ENCODE measurements at places on chromosomes 12 and 14. TPM values are rescaled to one million over a fixed set of nuclear protein-coding genes. Genes with fewer than 3 reads are reported as not detected.
A peak's percentile ranks its signal among the peaks of the same experiment; 100 is the strongest.

SPIC gene
- total RNA-seq: not detected

DNA sequence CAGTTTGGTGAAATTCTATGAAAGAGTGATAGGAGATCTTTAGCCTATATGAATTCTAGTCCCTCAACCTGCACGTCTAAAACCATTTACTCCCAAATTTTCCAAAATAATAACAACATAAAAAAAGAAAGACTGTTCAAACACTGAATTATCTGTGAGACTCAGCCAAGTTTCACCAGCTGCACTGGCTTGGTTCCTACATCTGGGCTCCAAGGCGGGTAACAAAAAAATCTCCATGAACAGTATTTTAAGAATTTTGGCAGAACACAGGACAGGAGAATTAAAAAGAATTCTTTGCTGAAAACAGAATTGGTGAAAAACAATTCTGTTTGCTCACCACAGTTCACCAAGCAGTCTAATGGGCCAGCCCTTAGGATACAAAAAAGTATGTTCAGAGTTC, 536.8 kb upstream of the ATP2B1 start:
- no peak for DNase-seq

GRCh38 chr14:50599700-50600444, 39.9 kb downstream of the ATL1 start:
- peak; percentile 41 for DNase-seq

FBXO21 gene
- total RNA-seq: 42.0 TPM

GRCh38 chr14:68468437-68469207, 324.2 kb downstream of the ZFP36L1 start:
- DNase-seq: no peak

DNA sequence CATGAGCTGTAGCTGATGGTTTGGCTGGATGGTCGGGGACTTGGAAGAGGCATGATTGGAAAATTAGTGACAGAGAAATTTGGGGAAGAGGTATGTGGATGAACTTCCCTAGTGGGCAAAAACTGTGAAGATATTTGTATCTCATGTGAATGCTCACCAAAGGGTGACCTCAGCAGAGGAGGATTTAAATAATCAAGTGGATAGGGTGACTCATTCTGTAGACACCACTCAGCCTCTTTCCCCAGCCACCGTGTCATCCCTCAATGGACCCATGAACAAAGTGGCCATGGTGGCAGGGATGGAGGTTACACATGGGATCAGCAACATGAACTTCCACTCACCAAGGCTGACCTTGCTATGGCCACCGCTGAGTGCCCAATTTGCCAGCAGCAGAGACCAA, 60.8 kb upstream of the KRAS start:
- DNase-seq: no peak

DNA sequence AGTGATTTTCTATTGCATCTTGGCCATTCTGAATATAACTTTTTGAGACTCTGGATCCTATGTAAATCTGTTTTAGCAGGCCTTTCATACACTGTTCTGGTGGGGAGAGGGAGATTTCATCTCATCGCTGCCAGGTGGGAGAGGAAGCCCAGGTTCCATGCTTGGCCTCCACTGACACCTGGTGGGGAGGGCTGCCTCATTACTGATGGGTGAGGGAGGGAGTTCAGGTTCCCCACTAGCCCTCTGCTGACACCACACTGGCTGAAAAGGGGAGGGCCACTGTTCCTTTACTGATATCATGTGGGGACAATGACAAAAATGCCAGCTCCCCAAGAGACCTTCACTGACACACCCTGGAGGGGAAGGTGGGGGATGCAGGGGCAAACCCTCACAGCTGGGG, 2.4 kb upstream of the GALNT8 start:
- no peak for DNase-seq

DNA sequence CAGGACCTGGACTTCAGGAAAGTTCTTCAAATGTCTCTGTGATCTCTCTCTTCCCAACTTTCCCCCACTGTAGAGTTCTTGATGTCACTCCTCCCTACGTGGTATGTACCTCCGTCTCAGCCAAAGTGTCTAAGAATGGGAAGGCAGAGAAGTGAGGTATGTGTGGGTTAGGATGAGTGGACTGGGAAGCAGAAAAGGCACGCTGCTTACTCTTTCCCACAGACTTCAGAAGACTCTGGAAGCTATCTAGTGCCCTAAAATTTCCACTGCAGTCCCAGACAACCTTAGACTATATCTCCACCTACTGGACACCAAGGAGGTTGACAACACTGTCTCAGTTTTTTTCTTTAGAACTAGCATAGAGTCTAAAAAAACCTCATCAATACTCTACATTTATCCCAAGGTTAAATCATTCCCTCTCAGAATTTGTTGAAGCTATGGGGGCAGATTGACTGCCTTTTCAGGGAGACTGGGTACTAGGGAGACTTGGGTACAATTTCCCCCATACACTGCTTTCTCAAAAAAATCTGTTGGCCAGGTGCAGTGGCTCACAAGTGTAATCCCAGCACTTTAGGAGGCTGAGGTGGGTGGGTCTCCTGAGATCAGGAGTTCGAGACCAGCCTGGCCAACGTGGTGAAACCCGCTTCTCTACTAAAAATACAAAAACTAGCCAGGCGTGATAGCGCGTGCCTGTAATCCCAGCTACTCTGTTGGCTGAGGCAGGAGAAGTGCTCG, 20.6 kb upstream of the ITGA5 start:
- DNase-seq: no peak

MYF6 gene
- total RNA-seq: not detected

DNA sequence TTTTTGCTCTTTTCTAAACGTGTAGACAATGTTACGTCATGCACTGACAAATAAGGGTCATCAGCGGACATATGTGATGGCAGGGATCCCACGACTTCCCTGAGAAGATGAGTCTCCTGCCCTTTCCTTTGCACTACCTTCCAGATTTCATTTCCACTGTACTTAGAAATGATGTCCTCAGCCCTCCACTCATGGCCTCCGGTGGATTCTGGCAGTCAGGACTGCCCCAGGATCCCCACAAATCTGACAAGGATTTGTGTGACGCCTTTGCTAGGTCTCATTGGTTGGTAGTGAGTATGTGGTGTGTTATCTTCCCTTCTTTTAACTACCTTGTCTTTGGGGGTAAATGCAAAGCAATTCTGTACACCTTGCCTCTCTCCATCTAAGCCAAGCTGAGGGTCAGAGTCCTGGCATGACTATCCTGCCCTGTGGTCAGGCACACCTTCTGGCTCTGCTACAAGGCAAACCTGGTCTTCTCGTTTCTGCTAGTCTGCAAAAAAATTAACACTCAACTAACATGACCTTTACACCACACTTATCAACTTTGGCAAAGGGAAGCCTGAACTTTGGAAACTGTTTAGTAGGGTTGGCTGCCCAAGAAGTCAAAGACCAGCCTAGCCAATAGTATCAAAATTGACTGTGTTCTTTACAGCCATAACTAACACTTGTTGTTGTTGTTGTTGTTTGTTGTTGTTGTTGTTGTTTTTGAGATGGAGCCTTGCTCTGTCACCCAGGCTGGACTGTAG, 17.3 kb upstream of the DHRS4 start:
- no peak for DNase-seq

DNA sequence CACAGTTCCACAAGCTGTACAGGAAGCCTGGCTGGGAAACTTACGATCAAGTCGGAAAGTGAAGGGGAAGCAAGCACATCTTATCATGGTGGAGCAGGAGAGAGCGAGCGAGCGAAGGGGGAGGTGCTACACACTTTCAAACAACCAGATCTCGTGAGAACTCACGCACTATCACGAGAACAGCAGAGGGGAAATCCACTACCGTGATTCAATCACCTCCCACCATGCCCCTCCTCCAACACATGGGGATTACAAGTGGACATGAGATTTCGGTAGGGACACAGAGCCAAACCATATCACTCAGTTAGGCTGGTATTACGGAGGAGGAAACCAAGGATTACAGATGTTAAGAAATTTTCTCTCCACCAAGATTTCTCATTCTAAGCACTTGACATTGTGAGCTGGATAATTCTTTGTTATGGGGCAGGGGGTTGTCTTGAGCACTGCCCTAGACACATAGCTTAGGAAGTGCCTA, 262.0 kb upstream of the G2E3 start:
- DNase-seq: no peak

KRT78 gene
- total RNA-seq: not detected

- no peak for DNase-seq
Measured at GRCh38 chr14:71591231-71591630, 341.0 kb upstream of the RGS6 start.

DNA sequence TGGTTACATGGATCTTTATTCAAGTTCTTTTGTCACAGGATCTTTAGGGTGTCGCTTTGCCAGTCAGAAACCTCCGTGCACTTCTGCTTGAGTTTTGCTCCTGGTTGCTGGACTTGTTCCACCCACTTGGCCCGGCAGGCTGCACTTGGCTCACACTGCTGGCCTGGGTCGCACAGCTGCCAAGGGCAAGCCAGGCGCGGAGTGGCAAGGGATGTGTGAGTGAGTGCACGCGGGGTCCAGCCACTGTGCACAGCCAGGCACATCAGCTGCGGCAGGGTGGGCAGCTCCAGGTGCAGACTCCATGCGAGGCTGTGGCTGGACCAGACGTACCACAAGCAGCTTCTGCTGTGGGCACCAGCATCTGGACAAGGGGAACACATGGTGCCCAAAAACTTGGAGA, 76.6 kb downstream of the DERA start:
- DNase-seq: no peak

DNA sequence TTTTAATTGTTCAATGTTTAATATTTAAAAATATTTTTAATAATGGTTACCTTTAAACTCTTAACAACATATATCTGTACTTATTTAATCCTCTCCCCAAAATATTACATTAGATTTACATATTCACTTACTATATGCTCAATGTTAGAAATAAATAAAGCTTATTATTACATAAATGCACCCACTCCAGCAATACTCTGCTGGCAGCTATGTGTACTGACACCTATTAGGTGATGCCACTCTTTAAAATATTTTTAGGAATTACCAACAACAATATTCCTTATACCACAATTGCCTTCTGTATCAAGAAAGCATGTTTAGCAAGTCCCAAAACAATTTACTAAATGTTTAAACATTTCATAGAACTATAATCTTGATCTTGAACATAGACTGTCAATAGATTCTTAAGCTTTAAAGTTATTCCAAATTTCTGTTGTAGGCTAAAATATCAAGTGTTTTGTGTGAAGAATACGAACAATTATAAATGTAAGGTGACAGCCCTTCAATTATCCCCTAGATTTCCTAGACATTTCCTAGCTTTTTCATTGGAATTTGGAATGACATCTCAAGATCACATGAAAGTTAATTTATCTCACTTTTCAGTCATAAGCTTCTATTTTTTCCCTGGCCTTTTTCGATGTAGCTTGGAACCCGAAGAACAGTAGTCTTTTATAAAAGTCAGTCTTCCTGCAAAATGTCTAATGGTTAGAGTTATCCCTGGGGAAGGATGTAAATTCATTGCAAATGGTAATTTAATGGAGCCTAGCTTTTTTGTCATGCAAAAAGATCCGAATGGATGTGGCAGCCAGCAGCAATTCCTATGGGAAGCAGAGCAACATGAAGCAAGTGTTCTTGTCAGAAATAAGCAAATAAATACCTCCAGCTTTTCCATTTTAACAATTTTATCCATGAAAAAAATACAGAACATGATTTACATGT, 907.5 kb upstream of the ATXN7L3B start:
- DNase-seq: no peak

TBX3 gene
- 6.8 TPM for total RNA-seq

- DNase-seq: no peak
Measured at GRCh38 chr14:29636870-29637269, 290.8 kb downstream of the PRKD1 start.

DNA sequence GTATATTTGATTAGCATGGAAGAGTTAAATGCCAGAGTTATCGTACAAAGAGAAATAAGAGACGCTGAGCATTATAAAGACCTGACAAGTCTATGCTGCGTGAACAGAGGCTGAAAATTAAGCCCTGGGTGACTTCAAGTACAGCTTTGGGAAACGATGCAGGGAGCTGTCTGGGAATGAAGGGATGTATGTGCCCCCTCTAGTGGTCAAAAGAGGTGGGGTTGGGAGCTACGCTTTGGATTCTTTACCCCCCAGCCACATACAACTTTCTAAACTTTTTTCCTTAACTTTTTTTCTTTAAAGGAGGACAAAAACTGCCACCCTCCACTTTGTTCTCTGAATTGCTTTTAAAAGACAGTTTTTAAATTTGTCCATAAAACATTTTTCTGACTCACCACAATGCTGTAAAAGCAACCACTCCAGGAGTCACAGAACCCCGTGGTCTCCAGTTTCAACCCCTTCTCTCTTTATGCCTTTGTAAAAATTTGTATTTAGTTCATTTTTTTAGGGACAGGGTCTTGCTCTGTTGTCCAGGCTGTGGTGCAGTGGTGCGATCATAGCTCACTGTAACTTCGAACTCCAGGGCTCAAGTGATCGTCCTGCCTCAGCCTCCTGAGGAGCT, 59.4 kb downstream of the ZNF664 start:
- no peak for DNase-seq

DNA sequence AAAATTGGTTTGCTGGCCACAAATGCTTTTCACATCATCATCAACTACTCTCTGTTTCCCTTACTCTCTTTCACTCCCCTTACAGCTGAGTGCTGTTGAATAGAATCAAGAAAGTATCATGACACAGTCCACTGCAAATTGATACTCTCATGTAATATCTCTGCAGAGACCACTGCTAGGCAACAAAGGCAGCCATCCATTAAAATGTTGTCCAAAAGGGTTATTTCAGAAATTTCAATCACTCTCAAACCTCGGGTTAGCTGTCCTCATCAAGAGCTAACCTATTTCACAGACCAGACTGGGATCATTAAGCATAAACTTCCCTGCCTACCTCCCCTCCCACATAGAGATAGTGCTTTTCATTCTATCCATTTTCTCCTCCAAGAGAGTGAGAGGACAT, 186.7 kb downstream of the PLCZ1 start:
- no peak for DNase-seq

CLEC4E gene
- 0.58 TPM for total RNA-seq

Data from glomerular endothelial cell (primary cell).